Activated CD4-positive, alpha-beta T cell treated with anti-CD3 and anti-CD28 coated beads, Interleukin-2, Interleukin-6, amounts not matched to agents 100 ng/mL and 50 ng/mL, durations not matched to agents 16 hours and 8 hours (primary cell): ENCODE measurements at places on chromosomes 16 and 17.

DNA sequence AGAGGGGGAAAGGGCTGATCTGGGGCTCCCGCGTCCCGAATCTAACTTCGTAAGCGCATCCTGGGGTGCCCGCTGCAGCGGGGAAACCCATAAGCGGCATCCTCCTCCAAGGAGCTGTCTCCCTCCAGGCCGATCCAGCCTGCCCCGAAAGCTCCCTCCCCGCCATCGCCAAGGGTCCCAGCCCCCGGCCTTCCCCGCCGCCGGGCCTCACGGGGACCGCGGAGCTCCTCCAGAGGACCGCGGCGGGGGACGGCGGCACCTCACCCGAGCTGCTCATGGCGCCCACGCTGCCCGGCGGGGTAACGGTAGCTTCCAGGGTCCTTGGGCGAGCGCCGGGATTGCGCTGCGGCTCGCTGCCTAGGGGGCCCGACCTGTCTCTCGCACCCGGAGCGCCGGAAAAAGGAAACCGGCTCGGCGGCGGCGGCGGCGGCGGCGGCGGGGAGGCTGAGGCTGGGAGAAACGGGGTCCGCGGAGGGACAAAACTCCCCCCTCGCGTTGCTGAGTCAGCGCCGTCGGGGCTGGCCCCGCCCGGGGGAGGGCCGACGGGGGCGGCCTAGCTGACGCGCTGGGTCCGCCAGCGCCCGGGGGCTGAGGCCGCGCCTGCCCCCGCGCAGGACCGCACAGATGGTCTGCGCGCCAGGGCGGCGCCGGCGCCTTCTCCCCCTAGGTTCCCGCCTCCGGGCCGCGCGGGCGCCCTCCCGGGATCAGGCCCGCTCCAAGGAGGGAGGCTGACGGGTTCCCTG, at the start of gene BLMH:
BLMH (minus strand) TSS at position 402 of the 743 bp plus-strand sequence; CDS start at position 277, 125 bp downstream.
- DNase-seq = peak; percentile 91

DNA sequence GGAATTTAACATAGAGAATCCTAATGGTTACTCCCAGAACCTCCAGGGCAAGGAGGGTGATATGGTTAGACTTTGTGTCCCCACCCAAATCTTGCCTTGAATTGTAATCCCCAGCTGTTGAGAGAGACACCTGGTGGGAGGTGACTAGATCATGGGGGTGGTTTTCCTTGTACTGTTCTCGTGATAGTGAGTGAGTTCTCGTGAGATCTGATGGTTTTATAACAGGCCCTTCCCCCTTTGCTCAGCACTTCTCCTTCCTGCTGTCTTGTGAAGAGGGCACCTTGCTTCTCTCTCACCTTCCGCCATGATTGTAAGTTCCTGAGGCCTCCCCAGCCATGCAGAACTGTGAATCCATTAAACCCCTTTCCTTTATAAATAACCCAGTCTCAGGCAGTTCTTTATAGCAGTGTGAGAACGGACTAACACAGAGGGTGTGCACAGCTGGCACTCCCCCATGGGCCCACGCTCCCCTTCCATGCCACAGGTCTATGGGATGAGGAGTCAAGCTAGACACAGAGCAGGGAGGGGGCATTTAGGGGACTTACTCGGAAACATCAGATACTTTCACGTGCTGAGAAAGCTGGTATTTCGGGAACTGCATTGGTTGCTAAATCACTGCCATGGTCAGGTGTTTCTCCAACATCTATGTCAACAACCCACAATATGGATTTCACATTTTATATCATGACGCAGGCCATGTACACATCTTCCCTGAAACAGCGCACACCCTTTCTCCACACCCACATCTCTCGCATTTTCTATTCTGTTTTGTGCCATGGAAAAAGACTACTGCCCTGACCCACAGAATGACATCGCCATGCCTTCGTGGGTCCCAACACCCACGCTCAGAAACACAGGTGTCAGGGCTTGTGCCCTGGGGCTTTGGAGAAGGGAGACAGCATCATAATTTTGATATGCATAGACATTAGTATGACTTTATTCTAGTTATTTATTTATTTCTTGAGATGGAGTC, 199.1 kb upstream of the GSE1 start:
- no peak for DNase-seq

DNA sequence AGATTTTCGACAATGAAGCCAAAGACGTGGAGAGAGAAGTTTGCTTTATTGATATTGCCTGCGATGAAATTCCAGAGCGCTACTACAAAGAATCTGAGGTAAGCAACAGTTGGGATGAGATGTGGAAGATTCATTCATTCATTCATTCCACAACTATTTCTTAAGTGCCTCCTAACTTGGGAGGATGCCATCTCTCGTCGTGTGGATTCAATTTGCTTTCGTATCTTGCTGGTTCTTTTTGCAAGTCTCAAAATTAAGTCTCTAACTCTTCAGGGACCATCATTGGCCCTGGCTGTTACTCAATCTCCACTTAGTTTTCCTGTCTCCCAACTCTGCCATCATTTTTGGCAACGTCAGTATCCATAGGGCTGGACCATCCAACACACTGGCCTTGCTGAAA, 85.6 kb upstream of the NOL11 start:
- no peak for DNase-seq

- no peak for DNase-seq
Observed at GRCh38 chr16:3012246-3012645, 477 bp upstream of the CLDN9 start.

- no peak for DNase-seq
Observed at GRCh38 chr16:22330326-22330725, 33.1 kb downstream of the POLR3E start.

DNA sequence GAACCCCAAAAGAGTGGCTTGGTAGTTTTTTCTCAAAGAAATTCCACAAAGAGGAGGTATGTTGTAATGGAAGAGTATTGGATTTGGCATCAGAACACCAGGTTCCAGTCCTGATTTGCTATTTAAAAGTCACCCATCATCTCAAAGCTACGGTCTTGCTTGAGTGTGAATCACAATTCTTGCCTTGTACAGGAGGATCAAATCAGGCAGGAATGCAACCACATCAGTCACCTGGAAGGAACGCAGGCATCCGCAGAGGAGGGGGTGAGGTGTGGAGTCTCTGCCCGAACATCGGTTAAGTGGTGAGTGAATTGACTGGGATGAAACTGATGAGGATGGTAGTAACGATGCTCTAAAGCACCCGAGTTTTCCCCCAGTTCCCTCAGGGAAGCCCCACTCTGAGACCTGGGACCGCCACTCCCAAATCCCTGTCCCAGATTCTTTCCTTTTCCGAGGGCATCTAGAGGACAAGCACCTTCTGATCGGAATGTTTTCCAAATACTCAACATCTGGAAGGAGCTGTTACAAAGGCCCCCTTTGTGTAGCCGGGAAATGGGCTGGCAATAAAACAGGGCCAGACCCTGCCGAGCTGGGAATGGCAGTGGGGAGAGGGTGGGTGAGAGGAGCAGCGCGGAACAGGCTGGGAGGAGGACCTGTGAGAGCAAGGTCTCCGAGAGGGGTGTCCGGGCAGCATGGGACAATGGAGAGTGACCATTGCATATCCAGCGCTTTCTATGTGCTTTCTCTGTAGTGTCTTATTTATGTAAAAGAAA, 469.6 kb downstream of the SLC39A11 start:
- DNase-seq = no peak

DNA sequence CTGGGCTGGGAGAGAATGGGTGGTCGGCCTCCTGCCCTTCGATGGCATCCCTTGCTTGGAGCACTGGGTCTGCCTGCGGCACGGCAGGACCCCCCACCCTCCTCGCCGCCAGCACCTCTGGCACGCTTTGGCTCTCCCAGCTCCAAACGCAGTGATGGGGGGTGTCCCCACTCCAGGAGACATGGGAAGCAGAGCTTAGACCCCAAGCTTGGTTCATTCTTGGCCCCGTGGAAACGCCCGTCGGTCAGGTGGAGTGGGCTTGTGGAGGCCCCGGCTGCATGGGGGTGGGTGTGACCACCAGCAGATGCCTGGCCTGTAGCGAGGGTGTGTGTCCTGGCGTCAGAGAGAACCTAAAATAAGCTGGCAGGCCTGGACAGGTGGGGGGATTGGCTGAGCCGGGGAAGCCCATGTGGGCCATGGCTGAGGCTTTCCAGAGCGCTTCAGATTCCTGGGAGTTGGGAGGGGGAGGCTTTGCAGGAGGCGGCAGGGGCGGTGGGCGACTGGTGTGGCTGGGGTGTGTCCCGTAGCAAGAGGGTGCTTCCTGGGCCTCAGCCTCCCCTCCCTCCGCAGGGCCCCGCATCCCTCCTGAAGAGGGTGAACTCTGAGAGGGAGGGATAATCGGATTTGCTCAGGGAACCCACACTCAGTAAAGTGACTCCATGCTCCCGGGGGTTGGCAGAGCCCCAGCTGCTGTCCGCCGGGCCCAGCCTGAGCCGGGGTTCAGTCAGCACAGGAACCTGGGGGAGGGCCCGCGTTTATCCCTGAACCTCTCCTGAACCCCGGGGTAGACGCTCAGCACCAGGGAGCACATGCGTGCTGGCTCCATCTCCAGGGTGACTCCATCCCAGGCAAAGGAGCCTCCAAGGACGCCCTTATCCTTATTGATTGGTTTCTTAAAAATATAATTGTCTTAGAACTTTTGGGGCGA, 3.4 kb downstream of the CACNA1H start:
- no peak for DNase-seq

DNA sequence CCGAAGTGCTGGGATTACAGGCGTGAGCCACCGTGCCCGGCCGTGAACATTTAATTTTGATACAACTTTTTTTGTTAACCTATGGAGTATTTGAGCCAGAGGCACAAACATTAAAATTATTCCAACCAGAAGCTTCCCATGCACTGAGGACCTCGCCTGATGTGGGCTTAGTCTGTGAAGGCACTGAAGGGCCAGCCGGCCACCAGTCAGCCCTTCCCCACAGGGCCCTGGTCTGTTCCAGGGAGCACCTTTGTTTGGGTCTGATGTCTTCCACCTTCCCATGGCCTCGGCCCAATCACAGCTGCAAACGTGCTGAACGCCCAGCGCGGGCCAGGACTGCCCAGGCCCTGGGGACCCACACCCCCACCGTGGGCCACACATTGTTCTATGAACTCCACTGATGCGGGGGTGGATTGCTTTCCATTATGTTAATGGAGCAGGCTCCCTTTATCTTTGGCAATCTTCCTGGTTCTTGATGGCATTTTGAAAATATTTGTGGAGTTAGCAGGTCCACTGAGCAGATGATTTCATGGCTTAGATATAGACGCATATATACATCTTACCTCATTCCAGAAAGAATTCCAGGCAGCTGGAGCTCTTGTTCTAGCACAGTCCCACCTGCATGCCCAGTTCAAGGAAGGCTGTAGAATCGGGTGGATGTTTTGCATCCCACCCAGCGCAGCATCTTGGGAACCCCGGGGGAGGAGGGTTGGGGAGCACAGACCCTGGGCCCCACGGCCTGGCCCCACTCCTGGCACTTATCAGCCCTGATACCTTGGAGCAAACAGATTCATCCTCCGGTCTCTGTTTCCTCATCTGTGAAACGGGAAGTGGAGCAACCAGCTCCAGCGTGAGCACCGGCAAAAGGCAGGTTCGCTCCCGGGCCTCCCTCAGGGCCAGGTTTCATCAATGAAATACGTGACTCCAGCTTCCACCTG, 14.5 kb downstream of the SPIRE2 start:
- no peak for DNase-seq

GRCh38 chr17:44908761-44909326, 6.5 kb downstream of the GFAP start:
- DNase-seq = no peak
